ENCODE measurements at places on chromosomes 2 and 18.

DNA sequence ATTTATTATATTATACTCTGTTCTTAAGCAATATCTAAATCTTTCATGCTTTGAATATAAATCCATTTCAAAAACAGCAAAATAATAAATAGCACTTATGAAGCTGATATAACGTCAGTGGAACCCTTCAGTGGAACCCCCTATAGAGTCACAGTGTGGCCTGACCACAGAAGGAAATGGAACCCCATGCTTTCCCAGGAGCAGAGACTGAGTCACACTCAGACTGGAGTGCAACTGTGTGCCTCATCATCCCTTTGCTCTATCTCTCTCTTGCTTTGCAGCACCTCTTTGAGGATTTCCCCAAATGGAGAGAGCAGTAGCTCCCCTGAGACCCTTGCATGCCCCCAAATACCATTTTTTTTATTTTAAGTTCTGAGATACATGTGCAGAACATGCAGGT is 13.1 kb downstream of the NXPH2 start:
- no peak for DNase-seq

GRCh38 chr2:691821-692761 is 14.9 kb upstream of the TMEM18 start:
- no peak for DNase-seq

GRCh38 chr2:21404827-21405625 is 281.3 kb downstream of the TDRD15 start:
- DNase-seq: no peak

DNA sequence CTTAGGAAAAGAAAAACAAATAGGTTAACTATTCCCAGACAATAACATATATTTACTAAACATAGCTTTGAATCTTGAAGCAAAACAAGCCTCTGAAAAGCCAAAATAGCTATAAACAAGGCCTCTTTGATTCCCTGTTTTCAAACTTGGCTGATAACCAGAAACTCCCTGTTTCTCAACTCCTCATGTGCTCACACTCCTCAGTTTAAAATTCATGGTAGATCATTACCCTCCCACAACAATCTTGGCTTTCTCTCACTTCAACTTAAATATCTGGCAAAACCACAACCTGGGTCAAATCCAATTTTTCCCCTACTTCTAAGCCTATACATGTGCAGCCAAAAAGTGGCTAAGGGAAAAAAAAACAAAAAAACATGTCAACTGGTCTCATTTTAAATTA is 15.6 kb downstream of the SUCLG1 start:
- DNase-seq: peak; percentile 91

GRCh38 chr18:32701313-32701712 is 71.5 kb downstream of the KLHL14 start:
- DNase-seq: no peak

GRCh38 chr2:179817181-179817841 is 44.1 kb downstream of the ZNF385B start:
- DNase-seq: no peak

- DNase-seq: no peak
Observed at GRCh38 chr2:156864753-156865152, 392.8 kb upstream of the GALNT5 start.

DNA sequence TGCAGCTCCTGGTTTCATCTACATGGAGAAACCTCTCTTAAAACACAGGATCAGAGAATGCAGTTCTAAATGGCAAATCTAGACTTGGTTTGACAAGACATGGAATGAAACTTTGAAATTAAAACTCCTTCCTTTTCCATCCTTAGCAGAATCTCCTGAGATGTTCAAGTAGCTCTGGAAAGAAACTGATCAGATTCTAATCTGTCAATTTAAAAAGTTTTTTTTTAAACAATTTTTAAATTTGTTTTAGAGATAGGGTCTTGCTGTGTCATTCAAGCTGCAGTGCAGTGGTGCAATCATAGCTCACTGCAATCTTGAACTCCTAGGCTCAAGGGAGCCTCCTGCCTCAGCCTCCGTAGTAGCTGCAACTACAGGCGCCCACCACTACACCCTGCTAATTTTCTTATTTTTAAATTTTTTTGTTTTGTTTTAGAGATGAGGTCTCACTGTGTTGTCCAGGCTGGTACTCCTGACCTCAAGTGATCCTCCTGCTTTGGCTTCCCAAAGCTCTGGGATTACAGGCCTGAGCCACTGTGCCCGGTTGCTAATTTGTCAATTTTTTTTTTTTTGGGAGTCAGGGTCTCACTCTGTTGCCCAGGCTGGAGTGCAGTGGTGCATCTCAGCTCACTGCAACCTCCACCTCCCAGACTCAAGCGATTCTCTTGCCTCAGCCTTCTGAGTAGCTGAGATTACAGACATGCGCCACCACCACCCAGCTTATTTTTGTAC is 216.7 kb downstream of the TGIF1 start:
- DNase-seq: no peak

GRCh38 chr2:220081171-220081570 is 453.7 kb downstream of the SLC4A3 start:
- no peak for DNase-seq

DNA sequence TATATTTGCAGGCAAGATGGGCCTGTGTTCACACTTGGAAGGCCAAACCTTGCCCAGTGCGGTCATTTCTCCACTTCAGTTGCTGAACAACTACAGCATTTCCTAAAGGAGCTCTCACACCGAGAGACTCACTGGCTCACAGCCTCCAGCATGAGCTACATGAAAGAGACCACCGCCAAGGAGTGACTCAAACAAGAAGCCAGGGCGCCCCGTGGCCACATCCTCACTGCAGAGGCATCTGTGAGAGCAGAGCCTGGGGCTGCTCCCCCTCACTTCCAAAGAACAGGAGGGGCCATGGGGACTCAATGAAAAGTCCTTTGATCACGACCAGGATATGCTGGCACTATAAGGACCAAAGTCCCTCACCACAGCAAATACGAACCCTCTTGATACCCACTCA is 50.0 kb downstream of the TMEM163 start:
- DNase-seq: no peak

- no peak for DNase-seq
Observed at GRCh38 chr2:144404586-144405314, 115.2 kb downstream of the ZEB2 start.

DNA sequence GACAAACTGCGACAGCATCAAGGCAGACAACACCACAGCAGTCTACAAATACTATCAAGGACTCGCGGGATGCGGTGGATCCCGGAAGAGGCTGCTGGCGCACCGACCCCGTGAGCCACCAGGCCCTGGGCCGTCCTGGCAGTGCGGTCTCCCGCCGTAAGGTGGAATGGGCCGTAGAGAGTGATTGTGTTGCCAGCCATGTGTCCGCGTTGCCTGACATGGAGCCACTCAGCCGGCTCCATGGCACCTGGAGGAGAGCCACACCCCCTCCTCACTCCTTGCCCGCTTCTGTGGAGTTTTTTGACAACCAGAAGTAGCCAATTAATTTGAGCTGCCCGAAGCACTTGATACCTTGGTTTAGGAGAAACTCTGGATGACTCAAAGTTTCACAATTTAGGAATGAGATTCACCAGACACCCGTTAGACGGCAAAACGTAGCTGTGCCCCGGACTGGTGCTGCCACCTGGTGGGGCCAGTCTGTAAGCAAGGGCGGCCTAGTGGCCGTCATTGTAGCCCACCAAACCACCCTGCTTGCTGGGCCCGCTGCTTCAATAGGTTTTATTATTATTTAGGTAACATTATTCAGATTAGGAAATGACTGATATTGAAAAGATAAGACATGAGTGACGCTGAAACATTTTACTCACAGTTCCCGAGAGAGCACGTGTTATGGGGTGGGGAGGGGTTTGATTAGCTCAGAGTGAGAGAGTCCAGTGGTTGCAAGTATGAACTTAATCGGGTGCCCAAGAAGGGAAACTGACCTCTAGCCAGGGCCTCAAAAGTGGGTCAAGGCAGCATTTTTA is 10.2 kb upstream of the IMP4 start:
- peak; percentile 72 for DNase-seq

- DNase-seq: peak; percentile 59
Observed at GRCh38 chr2:115910270-115910669, 1467.8 kb downstream of the DPP10 start.

- no peak for DNase-seq
Observed at GRCh38 chr2:236954641-236955040, 131.0 kb upstream of the COPS8 start.

- peak; percentile 80 for DNase-seq
Observed at GRCh38 chr2:157838442-157839161, 37.5 kb downstream of the ACVR1 start.
